NCI-H1092 (cell line): ENCODE measurements at places on chromosomes 4 and X.

- DNase-seq: no peak
These were observed at the start of gene CYSLTR1 for GRCh38 chrX:78327370-78328086. TSS of gene CYSLTR1 (minus strand) at chrX:78327611. CDS start at chrX:78273746, 53,865 bp downstream.

DNA sequence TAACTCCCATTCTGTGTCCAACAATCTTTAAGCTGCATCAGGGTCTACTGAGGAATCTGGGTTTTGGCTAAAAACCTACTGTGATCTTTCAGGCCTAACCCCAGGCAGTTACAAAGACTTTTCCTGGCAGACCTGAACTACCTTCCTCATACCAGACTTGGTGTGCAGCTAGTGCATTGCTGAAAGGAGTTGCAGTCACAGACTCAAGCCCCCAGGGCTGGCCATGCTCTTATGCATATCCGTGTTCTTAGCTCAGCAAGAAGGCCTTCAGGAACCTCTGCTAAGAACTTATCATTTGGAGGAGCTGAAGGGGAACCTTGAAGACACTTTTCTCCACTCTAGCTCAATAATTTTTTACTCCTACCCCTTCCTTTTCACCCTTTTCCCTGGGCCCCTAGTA, 147.5 kb downstream of the INPP4B start:
- no peak for DNase-seq

DNA sequence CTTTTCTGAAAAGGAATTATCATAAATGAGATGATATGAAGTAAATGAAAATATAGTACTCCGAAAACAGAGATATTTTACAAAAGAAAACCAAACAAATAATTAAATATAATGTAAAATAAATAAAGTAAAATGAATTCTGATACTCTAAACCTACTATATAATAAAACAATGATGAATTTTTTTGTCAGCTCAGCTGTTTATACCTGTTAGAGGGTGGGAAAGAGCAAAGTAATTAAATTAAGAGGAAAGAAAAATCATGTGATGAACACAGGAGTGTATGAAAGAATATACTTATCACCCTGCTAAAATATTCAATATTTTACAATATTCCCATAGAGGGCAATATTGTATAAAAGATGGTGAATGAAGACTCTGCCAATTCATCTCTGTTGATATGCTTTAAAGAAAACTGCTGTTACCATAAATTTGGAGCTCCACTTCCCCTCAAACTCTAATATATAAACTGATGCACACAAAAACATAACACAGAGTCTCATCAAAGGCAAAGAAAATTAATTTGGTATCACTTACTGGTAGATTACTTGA, 6.5 kb upstream of the NDST4 start:
- no peak for DNase-seq

GRCh38 chrX:48022100-48022499, 15.3 kb downstream of the SPACA5 start:
- no peak for DNase-seq

DNA sequence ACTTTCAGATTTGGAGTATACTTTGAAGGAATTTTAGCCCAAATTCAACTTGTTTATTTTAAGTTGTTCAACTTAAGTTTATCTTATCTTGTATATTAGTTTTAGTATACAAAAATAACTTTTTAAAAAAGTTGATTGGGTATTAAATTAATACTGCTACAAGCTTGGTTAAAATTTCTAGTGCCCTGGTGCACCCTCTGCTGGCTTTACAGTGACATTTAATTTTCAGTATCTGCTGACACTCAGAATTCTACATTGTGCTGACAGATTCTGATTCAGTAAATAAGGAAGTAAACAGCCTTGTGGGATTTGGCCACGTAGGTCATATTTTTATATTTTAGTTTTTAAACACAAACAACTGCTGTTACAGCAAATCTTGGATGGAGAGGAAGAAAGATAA, 2.9 kb downstream of the EDA start:
- DNase-seq: no peak

GRCh38 chr4:3013839-3014350, 50.5 kb downstream of the GRK4 start:
- no peak for DNase-seq

DNA sequence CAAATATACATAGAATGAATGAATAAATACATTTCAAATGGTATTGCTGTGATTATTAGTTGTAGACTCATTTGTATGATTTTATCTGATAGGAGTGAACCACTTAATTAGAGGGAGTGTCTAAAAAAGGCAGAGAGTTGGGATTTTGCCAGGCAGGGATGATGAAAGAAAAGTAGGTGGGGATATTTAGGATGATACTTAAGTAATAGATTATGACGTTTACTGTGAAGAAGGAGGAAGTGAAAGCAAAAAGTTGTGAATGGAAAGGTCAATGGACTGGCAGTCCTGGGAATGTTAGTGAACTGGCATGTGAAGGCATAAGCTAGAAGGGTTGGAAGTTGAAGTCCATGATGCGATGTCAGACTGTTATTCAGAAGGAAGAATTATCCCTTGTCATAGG, 917.1 kb downstream of the RAPGEF2 start:
- no peak for DNase-seq

- DNase-seq: no peak
These were observed 183.6 kb downstream of the ENOX2 start for GRCh38 chrX:130719413-130719812.

DNA sequence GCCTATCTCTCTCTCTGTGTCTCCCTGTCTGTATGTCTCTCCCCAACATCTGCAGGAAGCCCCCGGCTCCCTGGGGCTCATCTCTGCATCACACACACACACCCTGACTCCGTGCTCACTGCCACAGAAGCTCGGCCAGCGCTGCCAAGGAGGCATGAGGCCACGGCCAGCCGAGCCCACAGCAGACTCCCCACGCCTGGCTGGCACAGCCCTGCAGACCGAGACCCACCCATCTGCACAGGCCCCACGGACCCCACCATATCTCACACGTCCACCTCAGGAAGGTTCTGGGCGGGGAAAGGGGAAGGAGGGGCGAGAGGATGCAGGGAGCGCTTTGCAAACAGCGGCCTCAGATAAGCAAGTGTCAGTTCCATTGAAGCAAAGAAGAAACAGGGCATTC, 28.5 kb upstream of the SLC25A6 start:
- DNase-seq: no peak

DNA sequence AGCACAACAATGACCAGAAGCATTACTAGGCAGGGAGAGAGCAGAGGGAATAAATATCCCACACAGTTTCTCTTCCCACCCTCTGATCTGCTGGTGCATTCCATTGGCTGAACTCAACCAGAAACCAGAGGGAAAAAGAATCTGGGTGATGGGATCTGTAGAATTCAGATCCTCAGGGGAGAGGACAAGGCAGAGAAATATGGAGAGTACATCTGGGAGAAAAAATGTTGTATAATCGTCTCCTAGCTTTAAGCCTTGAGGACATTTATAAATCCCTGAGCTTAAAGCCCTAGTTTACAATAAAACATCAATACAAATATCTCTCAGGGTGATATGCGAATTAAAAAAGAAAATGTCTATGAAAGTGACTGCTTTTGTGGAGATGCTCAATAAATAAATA, 368.1 kb upstream of the MAD2L1 start:
- DNase-seq: no peak

DNA sequence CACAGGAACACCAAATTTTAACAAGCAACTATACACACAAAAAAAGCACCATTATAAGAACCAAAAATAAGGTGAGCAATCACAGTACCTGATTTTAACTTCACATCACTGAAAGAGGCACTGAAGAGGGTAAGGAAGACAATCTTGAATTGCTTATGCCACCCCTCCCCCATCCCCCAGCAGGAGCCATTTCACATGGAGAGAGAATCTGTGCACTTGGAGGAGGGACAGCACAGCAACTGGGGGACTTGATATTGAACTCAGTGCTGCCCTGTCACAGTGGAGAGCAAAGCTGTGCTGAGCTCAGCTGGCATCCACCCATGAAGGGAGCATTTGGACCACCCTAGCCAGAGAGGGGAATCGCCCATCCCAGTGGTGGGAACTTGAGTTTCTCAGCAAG, 56.0 kb downstream of the NUDT11 start:
- no peak for DNase-seq

DNA sequence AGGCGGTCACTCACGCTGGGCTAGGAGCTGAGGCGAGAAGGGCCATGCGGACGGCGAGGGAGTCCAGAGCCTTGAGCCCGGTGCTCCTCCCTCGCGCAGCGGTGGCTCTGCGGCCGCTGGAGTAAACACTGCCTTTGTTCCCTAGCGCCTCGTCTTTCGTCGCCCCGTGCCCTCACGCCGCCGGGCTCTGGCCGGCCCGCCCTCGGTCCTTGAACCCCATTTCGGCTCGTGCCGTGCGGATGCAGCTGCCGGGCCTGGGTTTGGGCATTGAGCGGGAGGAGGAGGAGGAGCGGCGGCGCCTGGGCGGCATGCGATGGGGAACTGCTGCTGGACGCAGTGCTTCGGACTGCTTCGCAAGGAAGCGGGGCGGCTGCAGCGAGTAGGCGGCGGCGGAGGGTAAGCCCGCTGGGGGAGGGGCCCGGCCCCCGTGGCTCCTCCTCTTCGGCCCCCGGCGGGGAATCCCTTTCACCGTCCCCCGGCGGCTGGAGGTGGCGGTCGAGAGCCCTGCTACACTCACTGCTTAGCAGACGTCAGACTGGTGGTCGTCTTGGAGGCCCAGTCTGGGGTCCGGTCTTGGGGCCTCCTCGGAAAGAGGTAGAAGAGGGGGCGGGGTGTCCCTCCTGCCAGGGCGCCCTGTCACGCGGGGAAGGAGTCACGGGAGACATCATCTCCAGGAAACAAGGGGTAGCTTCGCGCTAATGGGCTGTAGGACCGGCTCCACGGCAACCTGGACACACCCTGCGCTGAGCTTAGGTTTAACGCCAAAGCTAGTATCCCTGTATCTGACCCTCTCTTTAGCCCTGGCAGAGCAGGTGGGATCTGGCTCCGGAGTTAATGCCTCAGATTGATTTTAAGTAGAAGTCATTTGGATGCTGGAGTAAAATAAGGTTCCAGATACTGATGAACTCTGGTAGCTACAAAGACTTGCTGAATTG, at the start of gene AP1AR:
AP1AR (plus strand) TSS at position 9 of the 935 bp plus-strand sequence; CDS start at position 314, 305 bp downstream.
- peak; percentile 67 for DNase-seq

- no peak for DNase-seq
These were observed 199.3 kb upstream of the FAT4 start for GRCh38 chr4:125115476-125115875.

DNA sequence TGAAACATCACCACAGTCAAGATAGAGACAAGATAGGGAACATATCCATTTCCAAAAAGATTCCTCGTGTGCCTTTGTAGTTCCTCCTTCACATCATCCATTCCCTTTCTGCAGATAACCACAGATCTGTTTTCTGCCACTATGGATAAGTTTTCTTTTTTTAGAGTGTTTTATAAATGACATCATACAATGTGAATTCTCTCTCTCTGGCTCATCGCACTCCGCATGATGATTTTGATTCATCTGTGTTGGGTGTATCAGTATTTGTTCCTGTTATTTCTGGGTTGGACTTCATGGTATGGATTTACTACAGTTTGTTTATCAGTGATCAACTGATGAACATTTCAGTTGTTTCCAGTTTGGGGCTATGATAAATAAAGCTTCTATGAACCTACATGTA, 23.2 kb upstream of the ANXA3 start:
- DNase-seq: no peak

GRCh38 chr4:2936773-2937145, 26.4 kb downstream of the NOP14 start:
- no peak for DNase-seq

DNA sequence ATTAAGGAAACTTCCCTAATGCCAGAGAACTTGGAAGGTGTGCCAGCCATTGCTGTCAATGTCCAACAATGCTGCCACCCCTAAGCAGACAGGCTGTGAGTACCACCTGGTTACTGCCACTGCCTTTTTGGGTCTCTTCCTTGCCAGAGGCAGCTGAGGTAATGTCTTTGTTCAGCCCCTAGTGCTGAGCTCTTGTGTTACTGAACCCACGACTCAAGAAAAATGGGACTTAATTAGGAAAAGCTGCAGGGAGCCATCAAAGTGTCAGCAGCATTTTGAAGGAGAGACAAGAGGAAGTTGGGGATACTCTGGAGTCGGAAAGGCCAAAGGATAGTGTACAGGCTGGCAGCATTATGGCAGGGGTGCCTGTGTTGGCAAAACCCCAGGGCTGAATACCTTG, 283.7 kb downstream of the AFF2 start:
- no peak for DNase-seq

DNA sequence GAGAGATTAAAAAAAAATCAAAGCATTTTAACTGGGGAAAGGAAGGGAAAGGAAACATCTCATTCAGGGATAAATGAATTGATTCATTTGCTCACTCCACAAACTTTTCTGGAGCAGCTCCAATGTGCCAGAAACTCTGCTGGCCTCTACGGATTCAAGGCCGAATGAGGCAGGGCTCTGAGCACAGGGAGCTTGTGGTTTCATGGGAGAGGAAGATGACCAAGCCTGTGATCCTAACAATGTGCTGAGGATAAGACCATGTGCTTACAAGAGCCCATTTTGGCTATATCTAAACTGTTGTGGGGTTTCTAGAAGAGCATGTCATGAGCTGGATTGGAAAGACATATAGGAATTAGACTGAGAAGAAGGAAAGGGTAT, 137.5 kb downstream of the ZNF674 start:
- DNase-seq: no peak

DNA sequence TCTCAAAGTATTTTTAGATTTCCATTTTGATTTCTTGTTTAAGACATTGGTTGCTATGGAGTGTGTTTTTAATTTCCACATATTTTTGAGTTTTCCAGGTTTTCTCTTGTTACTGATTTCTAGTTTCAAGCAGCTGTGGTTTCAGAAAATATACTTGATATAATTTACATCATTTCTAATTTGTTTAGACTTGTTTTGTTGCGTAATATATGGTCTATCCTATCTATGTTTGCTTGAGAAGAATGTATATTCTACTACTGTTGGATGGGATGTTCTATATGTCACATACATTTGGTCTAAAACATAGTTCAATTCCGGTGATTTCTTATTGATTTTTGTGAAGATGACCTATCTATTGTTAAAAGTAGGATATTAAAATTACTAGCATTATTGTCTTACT, 170.5 kb upstream of the EMCN start:
- no peak for DNase-seq

GRCh38 chr4:168695288-168695687, 198.4 kb downstream of the PALLD start:
- DNase-seq: no peak

GRCh38 chr4:113447769-113448168, 313.8 kb downstream of the CAMK2D start:
- no peak for DNase-seq

- DNase-seq: no peak
These were observed 1673.4 kb upstream of the PCDH7 start for GRCh38 chr4:29046781-29047180.
